ENCODE measurements at places on chromosomes 11 and 22. TPM values are rescaled to one million over a fixed set of nuclear protein-coding genes. Genes with fewer than 3 reads are reported as not detected.

DNA sequence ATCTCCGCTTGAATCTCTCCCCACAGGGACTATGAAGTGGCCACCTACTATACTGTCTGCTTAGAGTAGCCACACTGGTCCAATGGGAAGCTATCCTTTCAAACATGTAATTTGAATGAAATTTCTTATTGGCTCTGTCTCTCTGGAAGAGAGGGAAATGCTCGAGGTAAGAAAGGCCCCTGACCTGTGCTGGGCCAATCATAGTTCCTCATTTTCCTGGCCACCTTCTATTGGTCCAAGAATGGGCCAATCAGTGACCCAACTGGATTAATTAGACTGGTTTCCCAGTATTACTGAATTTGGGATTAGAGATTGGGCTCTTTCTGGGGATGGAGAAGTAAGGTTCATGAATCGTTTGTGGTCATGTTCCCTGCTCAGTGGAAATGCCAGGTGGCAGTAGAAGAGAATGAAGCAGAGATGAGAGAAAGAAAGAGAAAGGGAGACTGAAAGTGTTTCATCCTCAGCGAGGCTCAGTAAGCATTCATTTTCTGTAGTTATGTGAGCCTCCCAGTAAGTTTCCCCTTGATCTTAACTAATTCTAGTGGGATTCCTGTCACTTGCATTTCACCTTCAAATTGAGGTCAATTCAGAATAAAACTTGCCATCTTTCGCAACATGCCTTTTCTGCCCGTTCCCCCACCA, 8.4 kb upstream of the MMP20 start:
- no peak for DNase-seq

GRCh38 chr11:33475993-33476392, 218.8 kb downstream of the HIPK3 start:
- peak; percentile 59 for DNase-seq

DNA sequence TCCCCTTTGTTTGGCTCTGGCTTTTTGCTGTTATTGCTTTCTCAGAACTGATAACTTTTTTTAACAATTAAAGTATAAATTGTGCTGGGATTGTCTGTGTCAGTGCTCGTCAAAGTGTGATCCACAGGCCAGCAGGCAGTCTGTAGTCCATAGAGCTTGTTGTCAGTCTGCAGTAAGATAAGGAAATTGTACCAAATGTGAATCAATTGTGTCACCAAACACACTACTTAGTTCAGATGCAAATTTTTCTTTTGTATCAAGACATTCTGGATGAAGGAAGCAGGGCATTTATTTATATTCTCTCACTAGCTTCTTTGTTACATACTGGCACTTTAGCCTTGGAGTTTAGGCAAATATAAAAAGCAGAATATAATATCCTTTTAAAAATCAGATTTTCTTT, 121.0 kb downstream of the WNT11 start:
- DNase-seq, result no peak

- DNase-seq, result peak; percentile 97
These were observed 14.6 kb upstream of the P2RY6 start for GRCh38 chr11:73257342-73258103.

DNA sequence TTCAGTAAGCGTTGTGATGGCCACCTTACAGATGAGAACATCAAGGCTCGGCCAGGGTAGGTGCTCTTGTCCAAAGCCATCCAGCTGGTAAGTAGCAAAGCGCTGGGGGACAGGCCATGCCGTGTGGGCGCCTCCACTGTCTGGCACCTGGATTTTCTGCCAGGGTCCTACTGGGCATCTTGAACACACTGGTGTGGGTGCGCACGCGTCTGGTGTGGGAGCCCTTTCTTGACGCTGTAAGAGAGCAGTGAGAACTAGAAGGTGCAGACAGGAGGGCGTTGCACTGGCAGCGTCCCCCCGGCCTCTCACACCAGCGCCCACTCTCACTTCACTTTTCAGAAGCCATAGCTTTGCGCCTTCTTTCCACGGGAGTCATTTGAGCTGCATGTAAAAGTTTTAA, 296.6 kb downstream of the TBC1D22A start:
- DNase-seq, result no peak

Gene JHY
- total RNA-seq, result 4.6 TPM

Gene MUC15
- 21.5 TPM for total RNA-seq

GRCh38 chr11:102322560-102322959, 5.3 kb downstream of the BIRC3 start:
- DNase-seq, result no peak

- peak; percentile 96 for DNase-seq
These were observed 607 bp upstream of the ROBO4 start for GRCh38 chr11:124898263-124898680.

Gene OR51B4
- not detected for total RNA-seq

DNA sequence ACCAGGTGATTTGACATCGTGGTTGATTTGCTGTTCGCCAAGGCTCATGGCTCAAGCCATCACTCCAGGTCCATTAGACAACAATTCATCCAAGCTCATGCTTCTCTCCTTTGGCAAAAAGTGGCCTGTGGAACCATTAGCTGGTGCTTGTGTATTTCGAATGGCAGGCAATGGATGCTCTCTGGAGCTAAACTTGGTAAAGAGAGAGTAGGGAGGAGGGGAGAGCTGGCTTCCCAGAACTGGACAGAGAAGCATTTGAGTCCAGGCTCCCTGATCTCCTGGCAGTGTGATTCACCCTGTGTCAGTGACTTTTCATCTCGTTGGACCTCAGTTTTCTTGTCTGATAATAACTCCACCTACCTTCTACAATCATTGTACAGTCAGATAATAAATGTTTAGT, 64.6 kb downstream of the MYO18B start:
- no peak for DNase-seq

DNA sequence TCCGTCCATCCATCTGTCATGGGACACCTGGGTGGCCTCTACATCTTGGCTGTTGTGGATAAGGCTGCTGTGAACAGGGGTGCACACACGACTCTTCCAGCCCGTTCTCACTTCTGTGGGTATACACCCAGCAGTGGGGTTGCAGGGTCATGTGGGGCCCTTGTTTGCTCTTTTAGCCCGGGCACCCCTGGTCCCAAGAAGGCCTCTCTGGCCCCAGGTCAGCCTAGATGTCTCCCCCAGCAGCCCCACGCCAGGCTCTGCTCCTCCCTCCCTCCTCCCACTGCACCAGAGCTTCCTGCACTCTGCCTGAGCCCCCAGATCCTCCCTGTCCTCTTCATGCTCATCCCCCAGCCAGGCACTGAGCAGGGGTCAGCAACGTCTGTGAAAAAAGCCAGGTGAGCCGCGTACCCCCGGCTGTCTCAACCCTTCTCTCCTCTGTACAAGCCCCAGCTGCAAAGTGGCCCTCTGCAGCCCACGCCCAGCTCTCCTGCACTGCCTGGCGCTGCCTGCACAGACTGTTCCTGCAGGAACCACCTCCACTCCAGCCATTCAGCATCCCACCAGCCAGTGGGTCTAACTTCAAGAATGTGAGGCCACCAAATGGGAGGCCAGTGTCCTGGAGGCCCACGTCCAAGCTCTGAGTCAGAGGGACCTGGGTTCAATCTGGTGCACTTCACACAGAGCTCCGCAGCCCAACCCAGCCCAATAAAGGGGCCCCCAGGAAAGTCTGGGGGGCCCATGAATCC, 1508.9 kb downstream of the BRD1 start:
- no peak for DNase-seq

GRCh38 chr11:106331176-106331575, 253.7 kb downstream of the AASDHPPT start:
- no peak for DNase-seq

Gene CNIH2
- total RNA-seq, result 6.0 TPM

GRCh38 chr11:698493-699115, 3.0 kb downstream of the TMEM80 start:
- no peak for DNase-seq

Gene CCDC87
- total RNA-seq, result 0.84 TPM

GRCh38 chr11:4682623-4683419, 14.8 kb downstream of the OR51E2 start:
- DNase-seq, result no peak

Gene ACRV1
- not detected for total RNA-seq

Gene MPEG1
- total RNA-seq, result not detected

DNA sequence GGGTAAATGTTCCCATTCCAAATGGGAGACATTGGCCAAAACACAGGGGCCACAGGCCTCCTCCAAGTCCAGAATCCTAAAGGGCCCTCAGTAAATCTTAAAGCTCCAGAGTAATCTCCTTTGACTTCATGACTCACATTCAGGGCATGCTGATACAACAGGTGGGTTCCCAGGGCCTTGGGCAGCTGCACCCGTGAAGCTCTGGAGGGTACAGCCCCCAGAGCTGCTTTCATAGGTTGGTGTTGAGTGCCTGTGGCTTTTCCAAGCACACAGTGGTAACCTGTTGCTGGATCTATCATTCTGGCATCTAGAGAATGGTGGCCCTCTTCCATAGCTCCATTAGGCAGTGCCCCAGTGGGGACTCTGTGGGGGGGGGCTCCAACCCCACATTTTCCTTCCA, 54.0 kb downstream of the NELL1 start:
- no peak for DNase-seq

- peak; percentile 3 for DNase-seq
These were observed 138.7 kb downstream of the TRIM29 start for GRCh38 chr11:119999220-119999619.

- DNase-seq, result peak; percentile 34
These were observed 12.5 kb downstream of the SCGB1A1 start for GRCh38 chr11:62431171-62431901.

GRCh38 chr11:112255067-112255720, 5.5 kb downstream of the PLET1 start:
- peak; percentile 84 for DNase-seq

DNA sequence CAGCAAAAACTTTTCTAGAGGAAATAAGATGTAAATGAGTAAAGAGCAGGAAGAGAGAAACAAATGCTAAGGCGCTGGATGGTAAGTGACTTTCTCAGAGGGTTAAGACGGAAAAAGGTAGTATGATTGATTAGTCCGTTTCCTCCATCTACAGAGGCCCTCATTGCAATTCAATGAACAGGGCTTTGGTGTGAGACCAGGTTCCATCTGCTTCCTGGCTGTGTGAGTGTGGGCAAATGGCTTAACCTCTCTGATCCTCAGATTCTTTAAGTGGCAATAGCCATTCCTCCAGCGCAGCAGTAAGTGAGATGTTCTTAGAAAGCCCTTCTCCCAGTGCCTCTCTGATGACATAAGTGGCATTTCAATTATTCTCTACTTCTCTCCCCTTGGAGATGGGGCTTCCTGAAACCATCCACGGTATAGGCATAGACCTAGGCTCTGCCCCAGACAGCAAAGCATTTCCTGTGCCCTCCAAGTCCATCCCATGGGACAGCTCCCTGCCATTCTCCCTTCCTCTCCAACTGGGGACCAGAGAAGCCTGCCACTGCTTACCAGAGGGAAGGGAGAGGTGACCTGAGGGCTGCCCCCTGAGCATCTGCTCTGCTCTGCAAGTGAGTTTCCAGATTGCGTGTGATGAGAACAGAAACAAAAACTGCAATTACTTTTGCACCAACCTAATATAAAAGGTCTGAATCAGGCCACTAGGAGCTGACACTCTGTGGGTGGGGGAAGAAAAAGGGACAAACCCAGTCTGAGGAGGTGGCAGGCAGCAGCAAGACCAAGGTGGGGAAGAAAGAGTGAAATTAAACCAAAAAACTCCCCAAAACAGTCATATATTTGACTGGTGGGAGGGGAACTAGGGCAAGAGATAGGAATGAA, 12.7 kb upstream of the CD44 start:
- no peak for DNase-seq

GRCh38 chr11:74322667-74323066, 11.2 kb upstream of the P4HA3 start:
- DNase-seq, result peak; percentile 44

DNA sequence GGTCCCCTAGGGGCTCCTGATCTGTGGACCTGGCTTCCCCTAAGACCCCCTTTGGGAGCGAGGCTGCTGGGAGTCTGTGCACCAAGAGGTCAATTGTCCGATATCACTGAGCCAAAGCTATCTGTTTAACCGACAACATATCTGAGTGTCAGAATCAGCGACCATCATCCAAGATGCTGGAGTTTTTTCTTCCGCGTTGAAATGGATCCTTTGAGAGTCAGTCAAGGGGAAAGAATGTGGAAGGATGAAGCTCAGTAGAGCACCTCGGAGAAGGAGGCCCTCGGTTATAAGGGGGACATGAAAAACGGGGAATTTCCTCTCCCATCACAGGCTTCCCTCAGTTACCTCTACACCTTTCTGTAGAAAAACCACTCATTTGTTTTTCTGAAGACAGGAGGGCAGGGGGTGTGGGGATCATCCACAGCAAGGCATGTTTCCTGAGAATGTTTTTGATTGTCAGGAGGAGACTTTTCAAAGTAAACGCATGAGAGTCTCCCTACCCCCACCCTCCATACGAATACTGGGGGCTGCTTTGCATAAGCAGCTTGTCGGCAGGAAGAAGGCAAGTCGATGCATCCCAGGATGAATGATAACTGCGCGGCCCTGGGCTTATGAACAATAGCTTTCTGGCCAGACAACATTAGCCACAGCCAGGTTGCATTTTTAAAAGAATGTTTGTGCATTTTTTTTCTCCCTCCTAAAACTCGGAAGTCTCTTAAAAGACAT, 37.7 kb upstream of the CCND1 start:
- no peak for DNase-seq

DNA sequence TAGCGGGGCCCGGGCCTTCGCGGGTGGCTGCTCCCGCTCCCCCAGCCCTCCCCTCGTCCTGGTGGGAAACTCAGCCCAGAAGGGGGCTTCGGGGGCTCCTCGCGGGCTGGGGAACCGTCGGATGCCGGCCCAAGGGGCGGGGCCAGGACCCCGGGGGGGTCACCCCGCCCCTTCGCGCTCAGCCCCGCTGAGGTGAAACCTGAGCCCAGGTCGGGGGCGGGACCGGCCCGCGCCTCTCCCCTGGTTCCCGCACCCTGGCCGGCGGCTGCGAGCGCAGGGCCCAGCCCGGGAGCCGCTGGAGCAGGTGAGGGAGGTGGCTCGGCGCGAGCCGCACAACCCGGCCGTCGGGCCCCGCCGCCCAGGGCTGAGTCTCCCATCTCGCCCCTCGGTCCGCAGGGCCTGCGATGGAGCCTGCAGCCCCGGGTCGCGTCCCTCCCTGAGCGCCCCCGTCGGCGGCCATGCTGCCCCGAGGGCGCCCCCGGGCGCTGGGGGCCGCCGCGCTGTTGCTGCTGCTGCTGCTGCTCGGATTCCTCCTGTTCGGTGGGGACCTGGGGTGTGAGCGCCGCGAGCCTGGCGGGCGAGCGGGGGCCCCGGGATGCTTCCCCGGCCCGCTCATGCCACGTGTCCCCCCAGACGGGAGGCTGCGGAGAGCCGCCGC, at the start of gene LARGE2:
LARGE2 (plus strand) TSS at position 232 of the 658 bp plus-strand sequence; CDS start at position 459, 227 bp downstream.
- DNase-seq, result no peak

DNA sequence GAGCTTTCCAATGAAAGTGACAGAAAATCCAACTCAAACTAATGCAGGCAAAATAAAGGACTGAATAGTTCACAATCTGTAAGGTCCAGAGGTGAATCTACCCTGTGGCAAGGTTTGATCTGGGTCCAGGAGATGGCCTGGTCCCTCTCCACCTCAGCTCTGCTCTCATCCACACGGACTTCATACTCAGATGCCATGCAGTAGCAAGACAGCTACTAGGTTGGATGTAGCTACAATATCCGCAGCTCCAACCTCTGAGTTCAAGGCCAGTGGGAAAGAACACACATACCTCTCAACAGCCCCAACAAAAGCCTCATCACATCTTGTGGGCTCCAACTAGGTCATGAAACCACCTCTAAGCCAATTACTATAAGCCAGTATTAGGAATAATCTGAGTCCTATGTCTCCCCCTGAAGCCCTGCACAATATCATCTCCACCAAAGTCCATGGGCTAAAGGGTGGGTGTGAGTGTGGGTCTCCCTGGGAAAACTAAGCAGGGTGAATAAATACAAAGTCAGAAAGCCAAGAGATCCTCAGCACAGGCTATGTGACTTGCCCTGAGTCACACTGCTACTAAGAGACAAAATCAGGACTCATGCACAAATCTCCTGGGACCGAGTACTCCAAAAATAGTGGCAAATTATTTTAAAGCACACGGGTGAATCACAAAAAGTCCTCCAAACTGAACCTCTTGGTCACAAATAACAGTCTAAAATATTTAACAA, 78.8 kb downstream of the LARGE1 start:
- DNase-seq, result no peak

Gene HBG2
- total RNA-seq, result 1.3 TPM

Gene MYBPC3
- total RNA-seq, result not detected
